ENCODE measurements at places on chromosomes 16 and 17.

- DNase-seq: no peak
Observed at GRCh38 chr17:74080656-74081582, 122.6 kb upstream of the RPL38 start.

DNA sequence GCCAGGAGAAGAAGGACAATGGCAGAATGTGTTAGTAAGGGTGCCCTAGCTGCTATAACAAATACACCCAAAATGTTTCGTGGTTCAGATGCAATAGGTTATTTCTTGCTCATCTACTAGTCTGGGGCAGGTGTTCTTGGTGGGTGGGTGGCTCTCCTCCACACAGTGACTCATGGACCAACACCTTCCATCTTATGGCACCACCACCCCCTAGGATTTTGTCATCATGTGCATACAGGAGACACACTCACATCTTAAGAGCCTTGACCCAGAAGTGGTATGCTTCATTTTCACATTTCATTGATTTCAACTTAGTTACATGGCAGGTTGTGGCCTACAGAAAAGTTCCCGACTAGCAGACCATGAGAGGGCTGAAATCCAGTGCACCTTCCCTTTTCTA lies 114.7 kb downstream of the AMFR start:
- no peak for DNase-seq

DNA sequence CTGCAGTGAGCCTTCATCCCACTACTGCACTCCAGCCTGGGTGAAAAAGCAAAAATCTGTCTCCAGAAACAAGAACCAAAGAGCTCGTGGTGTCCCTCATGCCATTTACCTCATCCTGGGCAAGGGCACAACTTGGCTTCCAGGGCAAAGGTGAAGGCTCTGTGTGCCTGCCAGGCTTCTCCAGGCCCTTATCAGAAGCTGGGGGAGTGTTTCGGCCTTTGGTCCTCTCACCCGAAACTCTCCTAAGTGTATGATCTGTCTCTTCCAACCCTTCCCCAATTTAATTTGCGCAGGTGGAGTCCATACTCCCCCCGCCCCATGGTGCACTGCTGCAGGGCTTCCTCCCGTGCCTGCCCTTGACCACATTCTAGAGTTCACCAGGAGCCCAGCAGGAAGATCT lies 1.1 kb downstream of the CES2 start:
- no peak for DNase-seq

GRCh38 chr17:74130841-74131240 lies 72.6 kb upstream of the RPL38 start:
- DNase-seq: no peak

DNA sequence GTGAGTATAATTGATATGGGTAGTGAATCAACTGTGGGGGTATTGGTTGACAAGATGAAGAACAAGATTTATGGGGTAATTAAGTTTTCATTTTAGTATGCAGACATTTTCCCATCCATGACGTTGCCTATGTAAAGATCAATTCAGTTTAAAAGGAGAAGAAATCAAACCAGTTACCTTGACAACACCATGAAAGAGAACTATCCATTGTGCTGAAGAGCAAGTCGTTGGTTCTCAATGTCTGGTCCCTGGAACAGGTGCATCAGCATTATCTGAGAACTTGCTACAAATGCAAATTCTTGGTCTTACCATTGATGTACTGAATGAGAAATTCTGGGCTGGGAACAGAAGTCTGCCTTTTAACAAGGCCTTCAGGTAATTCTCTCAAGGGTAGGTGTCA lies 801 bp upstream of the OR4D2 start:
- DNase-seq: no peak

DNA sequence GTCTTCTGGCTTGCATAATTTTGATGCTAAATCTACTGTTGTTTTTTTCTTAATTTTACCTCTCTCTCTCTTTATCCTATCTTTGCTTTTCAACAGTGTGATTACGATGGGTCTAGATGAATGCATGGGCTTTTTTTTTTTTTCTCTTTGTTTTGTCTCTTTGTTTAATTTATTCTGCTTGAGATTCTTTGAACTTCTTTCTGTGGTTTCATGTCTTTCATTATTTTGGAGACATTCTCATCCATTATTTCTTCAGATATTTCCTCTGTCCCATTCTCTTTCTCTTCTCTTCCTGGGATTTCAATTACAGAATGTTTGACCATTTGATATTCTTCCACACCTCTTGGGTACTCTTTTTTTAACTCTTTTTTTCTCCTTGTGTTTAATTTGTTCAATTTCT lies 52.3 kb downstream of the CCDC182 start:
- DNase-seq: no peak

DNA sequence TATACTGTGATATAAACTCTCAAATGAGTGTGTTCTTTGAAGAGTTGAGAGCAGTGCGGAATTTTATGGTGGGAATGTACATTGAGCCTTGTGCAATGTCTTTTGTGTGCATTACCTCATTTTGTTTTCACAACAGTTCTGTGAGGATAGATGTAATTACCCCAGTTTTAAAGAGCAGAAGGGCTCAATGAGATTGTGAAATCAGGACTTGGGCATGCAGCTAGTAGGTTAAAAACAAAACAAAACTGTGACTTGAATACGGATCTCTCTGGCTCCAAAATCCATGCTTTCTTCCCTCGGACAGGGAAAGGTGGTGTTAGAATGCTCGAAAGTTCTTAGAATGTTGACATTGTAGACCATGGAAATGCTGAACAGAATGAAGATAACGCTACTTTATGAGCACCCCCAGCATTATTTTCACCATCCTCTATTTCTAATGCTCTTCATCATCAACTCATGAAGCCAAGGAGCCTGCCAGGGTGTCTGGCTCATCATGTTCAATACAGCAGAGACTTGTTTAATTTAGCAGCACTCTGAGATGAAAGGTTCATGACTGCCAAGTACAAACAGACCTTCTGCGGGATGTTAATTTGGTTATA lies 17.1 kb downstream of the MRTFB start:
- DNase-seq: no peak

DNA sequence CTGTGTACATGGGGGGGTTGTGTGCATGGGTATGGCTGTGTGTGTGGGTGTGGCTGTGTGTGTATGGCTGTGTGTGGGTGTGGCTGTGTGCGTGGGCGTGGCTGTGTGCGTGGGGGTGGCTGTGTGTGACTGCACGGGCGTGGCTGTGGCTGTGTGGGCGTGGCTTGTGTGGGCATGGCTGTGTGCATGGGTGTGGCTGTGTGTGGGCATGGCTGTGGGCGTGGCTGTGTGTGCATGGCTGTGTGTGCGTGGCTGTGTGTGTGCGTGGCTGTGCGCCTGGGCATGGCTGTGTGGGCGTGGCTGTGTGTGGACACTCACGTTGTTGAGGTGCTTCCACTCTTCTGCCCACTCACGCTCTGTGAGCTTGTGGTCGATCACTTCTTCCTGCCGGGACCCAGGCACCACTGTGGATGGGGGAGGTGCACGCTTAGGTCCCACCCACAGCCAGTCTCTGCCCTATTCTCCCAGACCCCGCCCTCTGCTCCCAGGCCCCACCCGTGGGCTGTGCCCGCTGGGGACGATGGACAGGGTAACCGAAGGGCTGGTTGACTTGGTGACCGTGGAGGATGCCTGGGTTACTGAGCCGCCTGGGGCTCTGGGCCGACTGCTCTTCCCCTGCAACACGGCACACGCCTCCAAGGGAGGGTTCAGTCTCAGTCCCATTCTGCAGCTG lies 16.0 kb upstream of the PABPN1L start:
- DNase-seq: no peak

GRCh38 chr17:39761861-39762496 lies 24.2 kb downstream of the GRB7 start:
- no peak for DNase-seq

GRCh38 chr17:45313421-45313771 lies 3.4 kb downstream of the MAP3K14 start:
- DNase-seq: no peak

- DNase-seq: no peak
Observed at GRCh38 chr17:28807925-28808634, 34.5 kb downstream of the FAM222B start.

GRCh38 chr16:88076211-88076931 lies 125.1 kb downstream of the BANP start:
- DNase-seq: no peak

DNA sequence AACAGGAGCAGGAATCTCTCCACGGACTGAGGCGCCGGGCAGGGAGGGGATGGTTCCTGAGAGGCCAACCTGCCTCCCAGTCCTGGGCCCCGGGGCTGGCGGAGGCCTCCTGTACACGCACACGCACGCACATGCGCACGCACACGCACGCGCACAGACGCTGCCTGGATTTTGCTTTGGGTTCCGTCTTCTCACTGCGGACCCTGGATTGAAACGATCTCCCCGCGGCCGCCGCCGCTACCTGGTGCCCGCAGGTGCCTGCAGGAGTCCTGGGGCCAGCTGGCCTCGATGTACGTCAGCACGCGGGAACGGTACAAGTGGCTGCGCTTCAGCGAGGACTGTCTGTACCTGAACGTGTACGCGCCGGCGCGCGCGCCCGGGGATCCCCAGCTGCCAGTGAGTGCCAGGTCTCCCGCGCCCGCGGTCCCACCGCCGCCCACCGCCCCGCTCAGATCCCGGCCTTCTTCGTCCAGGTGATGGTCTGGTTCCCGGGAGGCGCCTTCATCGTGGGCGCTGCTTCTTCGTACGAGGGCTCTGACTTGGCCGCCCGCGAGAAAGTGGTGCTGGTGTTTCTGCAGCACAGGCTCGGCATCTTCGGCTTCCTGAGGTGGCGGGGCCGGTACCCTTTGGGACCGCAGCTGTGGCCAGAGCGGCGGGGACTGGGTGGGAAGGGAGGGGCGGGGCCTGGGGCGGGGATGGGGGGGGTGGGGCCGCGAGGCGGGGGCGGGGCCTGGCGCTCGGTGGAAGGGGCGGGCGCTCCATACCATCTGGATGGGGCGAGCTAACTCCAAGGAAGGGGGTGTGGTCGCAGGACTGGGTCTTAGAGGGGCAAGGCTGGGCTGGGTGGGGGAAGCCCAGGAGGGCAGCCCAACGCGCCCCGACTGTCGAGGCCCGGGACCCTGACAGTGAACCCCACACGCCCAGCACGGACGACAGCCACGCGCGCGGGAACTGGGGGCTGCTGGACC lies 12.3 kb downstream of the CES4A start:
- DNase-seq: peak; percentile 72

DNA sequence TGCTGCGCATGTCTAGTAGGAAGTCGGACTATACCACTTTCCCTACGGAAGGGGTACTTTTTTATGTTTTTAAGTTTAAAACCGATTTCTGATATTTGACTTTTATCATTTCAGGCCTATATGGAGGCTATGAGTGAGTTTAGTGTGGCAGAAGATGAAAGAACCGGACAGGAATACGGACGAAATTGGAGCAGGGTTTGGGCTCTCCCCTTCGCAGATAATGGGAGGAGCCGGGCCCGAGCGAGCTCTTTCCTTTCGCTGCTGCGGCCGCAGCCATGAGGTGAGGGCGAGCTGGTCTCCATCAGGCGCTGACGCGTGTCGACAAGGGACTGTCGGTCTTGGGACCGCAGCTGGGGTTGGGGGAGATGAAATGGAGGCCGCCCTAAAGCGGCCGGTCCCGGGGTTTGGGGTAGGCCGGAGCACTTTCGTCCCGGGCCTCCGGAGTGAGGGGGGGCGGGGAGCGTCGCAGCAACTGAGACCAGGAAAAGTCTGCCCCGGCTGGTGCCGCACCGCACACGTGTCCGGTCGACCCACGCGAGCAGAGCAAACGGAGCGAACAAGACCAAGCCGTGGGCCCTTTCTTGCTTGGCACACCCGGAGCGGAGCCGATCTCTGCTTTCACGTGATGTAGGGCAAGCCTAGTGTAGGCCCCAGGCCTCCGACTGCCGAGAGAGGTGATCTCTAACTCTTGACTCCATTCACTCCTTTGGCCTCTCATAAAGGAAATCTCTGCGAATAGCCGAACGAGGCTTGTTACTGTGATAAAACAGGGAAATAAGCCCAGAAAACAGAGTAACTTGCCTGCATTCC lies at the start of gene RPL19:
RPL19 (plus strand) TSS at position 214 of the 810 bp plus-strand sequence; CDS start at position 276, 62 bp downstream.
- DNase-seq: peak; percentile 81

DNA sequence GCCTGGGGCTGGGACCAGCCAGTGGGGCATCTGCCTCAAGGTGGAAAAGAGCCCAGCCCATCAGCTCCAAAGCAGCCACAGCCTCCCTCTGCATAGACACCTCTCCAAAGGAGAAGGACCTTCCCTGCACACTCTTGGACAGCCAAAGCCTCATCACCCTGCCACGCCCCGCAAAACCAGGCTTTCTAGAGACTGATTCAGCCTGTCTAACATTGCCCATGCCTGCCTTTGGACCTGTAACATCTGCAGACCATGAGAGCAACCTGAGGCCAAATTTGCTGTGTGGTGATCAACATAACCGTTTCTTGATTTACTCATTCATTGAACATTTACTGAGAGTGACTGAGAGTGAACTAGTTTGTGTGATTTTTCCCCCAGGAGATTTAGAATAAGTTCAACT lies 219.7 kb upstream of the HSBP1 start:
- DNase-seq: no peak

GRCh38 chr17:64774888-64775540 lies 112.9 kb upstream of the SMURF2 start:
- no peak for DNase-seq

DNA sequence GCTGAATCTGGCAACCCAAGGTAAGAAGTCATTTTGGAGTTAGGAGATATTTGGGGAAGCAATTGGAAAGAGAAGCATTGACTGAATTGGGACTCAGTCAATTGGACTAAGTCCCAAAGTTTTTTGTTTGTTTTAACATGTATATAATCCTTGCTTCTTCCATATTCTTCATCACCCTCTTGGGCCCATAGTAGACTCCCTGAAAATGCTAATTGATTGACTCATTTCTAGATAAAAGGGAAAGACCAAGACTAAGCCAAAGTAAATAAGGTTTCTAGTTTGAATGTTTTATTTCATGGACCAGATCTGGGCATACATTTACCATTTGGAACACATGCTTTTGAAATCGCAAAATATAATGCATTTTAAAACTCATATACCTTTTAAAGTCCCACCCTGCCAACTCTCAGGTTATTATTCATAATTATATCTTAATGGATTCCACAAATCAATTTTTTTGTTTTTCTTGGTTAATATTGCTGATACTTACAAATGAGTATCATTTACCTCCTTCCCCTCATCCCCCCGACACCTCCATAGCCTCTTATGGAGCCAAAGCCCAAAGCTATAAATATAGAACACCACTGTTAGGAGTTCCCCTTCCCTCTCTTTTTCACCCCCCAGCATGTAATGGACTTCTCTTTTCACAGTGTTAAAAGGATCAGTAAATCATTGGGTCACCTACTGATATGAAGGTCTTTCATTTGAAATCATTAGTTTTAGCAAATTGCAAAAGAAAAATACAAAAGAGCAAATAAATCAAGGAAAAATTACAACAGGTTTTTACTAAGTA lies 674.0 kb upstream of the SOX9 start:
- DNase-seq: no peak
